Activated naive CD4-positive, alpha-beta T cell (primary cell): ENCODE measurements at places on chromosomes 4 and X.

- no peak for DNase-seq
Observed at GRCh38 chrX:55908661-55909212, 191.2 kb downstream of the RRAGB start.

DNA sequence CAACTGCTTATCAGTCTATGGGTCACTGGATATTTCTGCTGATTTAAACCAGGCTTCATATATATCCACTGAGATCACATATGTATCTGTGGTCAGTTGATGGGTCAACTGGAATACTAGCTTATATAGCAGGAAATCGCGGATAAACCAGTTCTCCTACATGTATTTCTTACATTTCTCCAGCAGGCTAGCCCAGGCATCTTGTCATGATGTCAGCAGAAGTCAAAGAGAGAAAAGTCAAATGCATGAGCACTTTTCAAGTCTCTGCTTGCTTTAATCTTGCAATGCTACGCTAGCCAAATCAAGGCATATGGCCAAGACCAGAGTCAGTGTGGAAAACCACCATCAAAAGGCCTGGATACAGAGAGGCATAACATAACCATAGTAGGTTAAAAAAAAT, 1008.8 kb upstream of the DIAPH2 start:
- no peak for DNase-seq

GRCh38 chr4:8097141-8097541, 61.5 kb downstream of the ABLIM2 start:
- no peak for DNase-seq

DNA sequence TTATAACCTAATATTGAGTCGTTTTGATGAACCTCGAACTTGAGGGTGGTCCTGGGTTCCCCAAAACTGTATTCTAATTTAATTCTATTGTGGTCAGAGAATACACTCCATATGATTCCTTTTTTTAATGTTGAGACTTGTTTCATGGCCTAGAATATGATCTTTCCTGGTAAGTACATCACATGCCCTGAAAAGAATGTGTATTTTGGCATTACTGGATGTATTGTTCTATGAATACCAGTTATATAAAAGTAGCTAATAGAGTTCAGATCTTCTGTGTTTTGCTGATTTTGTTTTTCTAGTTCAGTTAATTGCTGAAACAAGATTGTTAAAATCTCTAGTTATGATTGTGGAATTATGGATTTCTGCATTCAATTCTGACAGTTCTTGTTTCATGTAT, 18.8 kb downstream of the PRRG1 start:
- no peak for DNase-seq

DNA sequence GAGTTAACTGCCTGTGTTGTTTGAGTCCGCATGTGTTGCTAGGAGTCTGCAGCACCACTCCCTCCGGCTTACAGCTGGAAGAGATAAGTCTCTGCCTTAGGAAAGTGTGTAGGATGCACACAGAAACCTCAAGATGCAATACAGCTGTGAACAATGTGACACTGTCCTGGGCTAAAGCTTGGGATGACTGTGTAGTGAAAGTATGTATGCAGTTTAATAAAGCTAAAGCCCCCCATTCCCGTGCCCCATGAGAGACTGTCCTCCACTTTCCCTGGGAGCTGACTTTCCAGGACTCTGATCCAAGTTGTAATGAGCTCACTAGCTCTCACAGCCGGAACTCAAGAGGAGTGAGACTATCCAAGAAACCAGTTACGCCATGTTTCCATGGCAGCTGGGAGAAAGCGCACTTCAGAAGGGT, 156.6 kb upstream of the FTHL17 start:
- no peak for DNase-seq

DNA sequence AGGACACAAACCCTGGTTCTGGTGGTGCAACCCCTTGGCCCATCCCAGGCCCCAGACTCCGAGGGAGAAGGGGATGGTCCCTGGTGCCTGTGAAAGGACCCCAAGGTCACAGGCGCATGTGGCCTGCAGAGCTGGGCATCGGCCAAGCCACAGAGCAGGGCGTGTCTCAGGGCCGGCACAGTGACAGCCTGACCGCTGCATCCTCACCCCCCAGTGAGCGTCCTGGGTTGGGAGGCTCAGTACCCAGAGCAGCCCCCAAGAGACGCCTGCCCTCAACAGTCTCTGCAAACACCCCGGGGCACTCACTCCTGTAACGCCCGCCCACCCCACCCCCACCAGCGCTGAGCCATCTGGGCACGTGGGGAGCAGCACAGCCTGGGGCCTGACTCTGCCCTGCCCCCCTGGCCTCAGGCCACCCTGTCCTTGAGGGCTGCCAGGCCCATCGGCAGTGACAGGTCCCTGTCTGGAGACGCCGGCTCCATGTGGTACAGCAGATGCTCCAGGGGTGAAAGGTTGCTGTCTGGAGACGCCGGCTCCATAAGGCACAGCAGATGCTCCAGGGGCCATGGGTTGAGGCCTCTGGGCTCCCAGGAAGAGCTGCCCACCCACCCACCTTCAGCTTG, 24.5 kb upstream of the CPLX1 start:
- DNase-seq = no peak

DNA sequence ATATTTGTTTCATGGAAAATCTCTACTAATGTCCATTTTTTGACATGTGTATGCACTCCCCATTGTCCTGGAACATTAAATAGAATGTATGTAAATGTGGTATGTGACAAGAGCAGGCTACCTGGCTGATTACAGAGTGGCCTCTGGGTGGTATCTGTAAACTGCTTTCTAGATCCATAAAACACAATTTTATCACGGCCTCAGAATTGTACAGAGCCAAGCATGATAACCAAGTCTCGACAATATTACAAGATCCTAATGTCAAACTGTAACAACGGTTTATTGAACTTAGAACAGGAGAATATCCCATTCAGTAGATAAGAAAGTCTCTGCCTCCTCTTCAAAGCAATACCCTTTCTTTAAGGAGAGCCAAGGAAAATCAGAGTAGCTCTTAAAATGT, 212.4 kb downstream of the PCDH7 start:
- DNase-seq = no peak

DNA sequence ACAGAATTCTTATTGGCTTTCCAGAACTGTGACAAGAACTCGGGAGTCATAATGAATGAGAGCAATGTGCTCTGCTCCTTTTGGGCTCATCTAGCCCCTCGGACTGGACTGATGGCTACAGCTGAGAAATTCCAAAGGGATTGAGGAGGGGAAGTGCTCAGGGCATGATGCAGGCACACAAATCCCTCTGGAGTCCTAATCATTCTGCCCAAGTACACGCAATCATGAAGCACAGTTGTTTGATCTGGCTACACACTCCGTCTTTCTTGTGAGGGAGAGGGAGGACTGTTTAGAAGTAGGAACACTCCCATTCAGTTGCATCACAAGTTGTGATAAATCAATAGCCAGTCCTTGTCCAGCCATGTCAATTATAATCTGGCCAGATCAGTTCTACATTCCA, 237.5 kb downstream of the COL25A1 start:
- no peak for DNase-seq

DNA sequence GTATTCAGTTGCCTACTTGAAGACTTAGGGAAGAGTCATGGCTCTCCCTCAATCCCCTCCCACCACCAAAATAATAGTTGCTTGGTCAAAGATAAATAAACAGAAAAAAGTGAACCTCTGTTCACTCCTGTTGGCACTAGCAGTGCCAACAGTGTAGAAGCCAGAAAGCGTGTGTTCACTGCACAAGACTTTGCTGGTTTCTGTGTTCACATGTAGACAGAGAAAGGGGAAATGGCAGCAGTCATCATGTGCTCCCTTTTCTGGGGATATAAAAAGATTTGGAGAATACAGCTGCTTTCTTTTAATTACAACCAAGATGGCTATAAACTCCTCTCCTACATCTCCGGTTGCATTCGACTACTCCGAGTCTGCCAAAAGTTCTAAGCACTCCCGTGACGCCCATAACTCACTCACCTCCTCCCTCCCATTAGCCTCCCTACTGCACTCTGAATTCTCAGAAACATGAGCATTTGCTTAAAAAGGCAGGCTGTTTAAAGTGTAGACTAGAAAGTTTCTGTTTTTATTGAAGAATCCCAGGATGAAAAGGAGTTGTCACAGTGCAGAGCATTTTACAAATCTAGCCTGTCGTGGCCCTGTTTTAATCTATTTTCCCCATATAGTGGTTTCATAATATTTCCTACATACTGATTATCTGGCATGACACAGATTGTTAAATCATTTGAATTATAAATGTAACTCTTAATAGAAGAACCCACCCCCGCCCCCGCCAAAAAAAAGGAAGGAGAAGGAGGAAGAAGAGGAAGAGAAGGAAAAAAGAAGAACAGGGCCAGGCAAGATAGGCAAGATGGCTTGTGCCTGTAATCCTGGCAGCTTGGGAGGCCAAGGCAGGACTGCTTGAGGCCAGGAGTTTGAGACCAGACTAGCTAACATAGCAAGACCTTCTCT, 16.7 kb downstream of the LGI2 start:
- DNase-seq = no peak

DNA sequence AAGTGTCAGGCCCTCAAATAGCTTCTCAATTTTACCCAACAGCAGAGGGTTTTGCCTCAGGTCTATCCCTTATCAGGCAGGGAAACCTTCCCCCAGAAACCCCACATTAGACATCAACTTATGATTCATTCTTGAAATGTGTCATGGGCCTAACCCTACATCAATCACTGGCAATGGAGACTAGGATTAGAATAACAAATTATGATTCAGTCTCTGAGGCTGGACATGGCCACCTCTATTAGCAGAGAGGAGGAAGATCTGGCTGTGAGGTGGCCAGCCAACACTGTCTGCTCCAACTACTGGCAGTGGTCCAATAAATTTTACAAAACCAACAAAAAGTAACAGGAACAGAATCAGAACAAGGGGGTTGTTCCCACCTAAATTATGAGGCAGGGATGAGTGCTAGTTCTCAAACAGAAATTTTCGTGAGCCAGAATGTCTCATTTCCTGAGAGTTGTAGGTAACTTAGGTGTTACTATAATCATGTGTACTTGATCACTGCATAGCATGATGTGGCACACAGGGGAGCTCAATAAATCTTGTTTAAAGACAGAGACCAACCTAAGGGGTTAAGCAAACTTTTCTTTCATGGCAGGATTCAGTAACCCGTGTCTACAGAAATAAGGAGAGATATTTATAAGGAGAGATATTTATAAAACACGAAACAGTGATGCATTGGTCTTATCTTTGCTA, 126.8 kb downstream of the NFKB1 start:
- no peak for DNase-seq

DNA sequence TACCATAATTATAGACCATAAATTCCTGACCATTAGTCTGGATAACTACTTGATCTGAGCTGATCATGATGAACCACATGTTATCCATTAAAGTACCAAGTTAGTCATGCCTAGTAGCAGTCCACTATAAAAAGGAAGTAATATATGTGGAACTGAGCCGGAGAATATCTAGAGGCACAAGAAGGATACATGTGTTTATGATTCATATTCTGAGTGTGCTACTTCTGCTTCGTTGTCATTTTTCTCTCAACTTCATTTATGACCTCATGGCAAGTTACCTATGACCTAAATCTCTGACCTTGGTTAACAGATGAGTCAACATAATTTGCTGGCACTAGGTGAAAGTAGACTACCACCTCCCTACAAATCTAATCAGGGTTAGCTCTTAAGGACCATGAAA, 56.5 kb upstream of the ANKRD17 start:
- no peak for DNase-seq

GRCh38 chr4:189147005-189147929, 793.4 kb upstream of the FRG1 start:
- DNase-seq = no peak

DNA sequence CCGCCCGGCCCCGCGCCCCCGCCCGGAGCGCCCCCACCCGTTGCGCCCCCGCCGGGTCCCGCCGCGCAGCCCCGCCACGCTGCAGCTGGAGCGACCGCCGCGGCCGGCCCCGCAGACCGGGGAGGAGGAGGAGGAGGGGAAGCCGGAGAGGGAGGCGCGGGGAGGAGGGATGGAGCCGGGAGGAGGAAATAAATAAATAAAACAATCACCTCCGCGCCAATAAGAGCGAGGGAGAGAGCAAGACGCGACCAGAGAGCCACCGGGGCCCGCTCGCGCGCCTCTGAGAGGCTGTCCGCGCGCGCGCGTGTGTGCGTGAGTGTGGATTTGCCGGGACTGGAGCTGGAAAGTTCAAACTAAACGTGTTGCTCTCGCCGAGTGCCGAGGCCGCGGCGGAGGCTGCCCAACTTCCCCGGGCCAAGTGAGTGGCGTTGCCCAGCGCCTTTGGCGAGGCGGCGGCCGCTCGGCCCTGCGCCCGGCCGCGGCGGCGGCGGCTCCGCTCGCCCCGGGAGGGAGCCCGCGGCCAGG, 2184.4 kb upstream of the TENM3 start:
- DNase-seq = no peak

DNA sequence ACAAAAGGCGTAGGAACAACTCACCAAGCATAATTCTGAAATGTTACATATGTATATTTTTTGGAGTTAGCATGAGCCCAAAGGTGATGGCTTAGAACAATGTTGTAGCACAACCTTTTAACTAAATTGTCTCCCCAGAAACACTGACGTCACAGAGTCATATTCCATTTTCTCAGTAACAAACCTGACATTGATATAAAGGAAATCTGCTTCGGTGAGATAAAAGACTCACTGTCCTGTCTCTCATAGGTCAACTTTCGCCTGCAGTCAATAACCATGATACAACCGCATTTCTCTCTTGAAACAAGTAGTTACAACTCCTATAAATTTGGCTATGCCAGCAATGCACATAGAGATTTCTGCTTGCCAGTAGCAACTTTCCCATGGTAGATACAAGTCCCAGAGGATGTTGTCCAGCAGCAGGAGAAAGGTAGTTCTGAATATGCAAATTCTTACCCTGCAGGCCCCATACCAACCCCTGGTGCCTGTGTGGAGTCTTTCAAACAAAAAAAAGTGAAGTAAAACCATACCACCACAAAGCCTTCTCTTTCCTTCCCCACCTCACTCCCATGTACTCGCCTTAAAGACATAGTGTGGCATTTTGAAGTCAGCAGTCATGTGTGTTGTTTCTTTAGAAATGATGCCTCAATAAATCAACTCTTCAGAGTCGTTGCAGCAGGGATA, 47.9 kb downstream of the MTM1 start:
- no peak for DNase-seq

GRCh38 chr4:182091128-182091527, 152.1 kb upstream of the TENM3 start:
- no peak for DNase-seq

DNA sequence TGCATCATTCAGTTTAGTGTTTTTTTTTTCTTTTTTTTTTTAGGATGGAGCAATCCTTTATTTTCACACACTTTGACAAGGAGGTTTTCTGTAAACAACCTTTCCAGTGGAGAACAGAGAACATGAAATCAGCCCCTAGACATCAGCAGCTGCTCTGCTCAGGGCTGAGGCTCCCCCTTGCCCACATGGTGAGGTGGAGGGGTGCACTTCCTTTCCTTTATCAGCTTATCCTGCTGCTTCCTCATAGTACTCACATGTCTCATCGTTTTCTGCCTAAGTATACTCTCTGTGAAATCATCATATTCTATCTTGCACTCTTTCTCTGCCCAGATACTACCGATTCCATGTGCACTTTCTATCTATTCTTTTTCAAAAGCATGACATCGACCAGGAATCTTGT, 47.6 kb upstream of the PRSS12 start:
- no peak for DNase-seq

- DNase-seq = no peak
Observed at GRCh38 chrX:65871671-65872311, 168.1 kb downstream of the VSIG4 start.

- no peak for DNase-seq
Observed at GRCh38 chrX:16063141-16063540, 60.2 kb upstream of the GRPR start.

- DNase-seq = no peak
Observed at GRCh38 chrX:131521824-131522223, 22.1 kb upstream of the OR13H1 start.

- no peak for DNase-seq
Observed at GRCh38 chr4:98151145-98151924, 8.1 kb upstream of the STPG2 start.

GRCh38 chrX:23390979-23391378, 56.3 kb downstream of the PTCHD1 start:
- no peak for DNase-seq
